SK-N-DZ (cell line): ENCODE measurements at places on chromosomes 2 and 18.

- no peak for DNase-seq
These were observed 11.3 kb downstream of the OSR1 start for GRCh38 chr2:19346983-19347618.

GRCh38 chr18:52395146-52395852 is 55.3 kb downstream of the DCC start:
- no peak for DNase-seq

DNA sequence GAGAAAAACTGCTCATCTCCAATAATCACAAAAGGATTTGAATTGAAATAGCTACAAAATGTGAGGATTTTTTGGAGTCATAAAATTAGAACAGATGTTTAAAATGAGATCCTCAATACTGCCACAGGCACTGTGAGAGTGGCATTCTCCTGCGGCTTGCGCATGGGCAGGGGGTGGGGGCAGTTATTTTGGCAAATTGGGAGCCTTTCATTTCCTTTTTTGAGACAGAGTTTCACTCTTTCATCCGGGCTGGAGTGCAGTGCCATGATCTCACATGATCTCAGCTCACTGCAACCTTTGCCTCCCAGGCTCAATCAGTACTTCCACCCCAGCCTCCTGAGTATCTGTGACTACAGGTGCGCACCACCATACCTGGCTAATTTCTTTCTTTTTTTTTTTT is 42.4 kb downstream of the POMC start:
- DNase-seq = no peak

DNA sequence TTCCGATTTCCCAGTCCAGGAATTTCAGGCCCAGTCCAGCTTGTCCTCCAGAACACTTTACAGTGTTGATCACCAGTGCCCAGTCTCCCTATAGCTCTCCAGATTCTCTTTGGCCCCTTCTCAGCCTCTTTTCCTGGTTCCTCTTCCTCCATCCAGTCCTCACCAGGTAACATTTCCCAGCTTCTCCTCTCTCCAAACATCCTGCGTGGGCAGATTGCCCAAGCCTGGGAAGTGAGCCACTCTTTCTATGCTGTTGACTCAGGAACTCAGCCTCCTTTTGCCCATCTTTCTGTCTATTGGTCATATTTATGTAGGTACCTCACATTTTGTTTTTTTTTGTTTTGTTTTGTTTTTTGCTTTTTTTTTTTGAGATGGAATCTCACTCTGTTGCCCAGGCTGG is 109.4 kb downstream of the LYPD1 start:
- no peak for DNase-seq

- DNase-seq = no peak
These were observed 107.7 kb downstream of the CD226 start for GRCh38 chr18:69840001-69840400.

- DNase-seq = peak; percentile 52
These were observed 230.5 kb downstream of the PIK3C3 start for GRCh38 chr18:42185486-42185885.

DNA sequence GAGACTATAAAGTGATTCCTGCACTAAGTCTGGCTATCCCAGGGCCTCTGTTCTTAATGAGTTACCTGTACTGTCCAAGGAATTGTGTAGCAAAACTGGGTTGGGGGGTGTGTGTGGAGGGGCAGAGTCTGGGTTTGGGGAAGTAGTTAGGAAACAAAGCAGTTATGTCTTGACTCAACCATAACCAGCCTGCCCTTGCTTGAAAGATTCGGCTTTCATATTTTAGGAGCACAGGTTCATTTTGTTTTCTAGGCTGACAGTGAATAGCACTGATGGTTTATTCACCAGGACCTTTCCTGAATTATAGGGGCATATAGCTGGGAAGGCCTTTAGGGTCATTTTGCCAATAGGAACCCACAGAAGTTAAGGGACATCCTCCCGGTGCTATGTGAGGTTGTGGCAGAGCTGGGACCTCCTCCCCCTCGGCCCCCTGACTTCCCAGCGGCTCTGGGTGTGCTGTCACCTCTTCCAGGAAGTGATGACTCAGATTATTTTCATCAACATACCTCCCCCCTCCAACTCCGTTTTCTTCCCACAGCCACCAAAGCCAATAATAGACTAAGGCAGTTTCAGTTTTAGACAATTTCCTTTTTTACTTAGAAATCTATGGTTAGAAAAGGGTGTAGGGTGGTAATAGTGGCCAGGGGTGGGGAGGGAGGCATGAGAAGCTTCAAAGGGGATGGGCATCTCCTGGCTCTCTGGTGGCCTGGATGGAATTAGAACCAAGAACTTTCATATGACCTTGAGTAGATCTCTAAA is 44.8 kb downstream of the SETBP1 start:
- DNase-seq = no peak

- no peak for DNase-seq
These were observed 34.2 kb downstream of the CERS6 start for GRCh38 chr2:168490015-168490874.

DNA sequence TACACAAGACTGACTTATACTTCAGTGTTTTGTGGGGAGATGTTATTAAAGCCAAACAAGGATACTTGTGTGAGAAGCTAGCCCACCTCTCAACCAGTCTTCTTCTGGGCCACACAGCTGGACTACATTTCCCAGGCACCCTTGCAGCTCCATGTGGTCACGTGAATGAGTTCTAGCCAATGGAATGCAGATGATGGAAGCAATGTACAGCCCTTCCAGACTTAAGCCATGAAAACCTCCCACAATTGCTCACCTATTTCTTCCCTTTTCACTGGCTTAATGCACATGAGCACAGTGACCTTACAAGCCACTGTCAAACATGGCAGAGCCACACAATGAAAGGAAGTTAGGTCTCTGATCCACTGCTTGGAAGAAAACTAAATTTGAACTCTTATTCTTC is 20.4 kb upstream of the FEZ2 start:
- peak; percentile 70 for DNase-seq

- DNase-seq = no peak
These were observed 52.5 kb downstream of the FAM117B start for GRCh38 chr2:202687276-202687675.

GRCh38 chr2:205424326-205424725 is 258.0 kb upstream of the NRP2 start:
- no peak for DNase-seq

GRCh38 chr2:218733171-218734021 is 22.8 kb downstream of the TTLL4 start:
- DNase-seq = no peak

- DNase-seq = no peak
These were observed 22.8 kb downstream of the CRACDL start for GRCh38 chr2:98912957-98913915.

DNA sequence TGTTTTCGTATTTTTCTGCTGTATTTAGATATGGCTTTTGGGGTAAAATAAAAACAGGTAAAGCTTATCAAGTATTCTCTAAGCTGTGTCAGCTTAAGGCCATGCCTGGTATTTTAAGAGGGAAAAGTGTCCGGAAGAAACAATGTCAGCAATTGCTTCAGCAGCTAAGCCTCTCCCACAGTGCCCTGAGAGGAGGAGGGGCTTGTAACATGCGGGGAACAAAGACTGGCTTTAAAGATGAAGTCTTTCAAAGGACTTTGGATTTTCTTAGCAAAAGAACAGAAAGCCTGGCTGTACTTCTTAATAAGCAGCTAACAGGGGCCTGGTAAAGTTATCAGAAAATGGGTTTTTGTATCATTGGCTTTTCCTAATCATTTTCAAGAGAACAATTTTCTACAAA is 102.8 kb downstream of the PXDN start:
- DNase-seq = no peak

DNA sequence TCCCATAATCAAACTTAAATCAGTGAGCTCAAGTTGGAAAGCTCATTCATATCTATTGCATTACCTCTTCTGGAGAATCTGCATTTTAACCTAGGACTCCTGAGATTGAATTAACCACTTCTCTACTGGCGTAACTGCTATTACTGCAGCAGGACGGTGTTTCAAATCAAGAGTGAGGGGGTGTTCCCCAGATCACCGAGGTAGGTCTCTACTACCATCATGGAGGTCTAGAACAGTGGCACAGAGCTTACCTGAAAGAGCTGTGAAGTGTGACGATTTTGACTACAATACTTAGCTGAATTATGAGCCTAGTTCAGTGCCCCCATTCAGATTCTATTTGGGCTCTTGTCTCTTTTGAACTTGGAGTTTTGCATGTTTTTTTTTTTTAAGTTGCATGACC is 119.5 kb downstream of the POLE4 start:
- no peak for DNase-seq

- no peak for DNase-seq
These were observed 82.4 kb upstream of the PDE1A start for GRCh38 chr2:182509216-182509615.

DNA sequence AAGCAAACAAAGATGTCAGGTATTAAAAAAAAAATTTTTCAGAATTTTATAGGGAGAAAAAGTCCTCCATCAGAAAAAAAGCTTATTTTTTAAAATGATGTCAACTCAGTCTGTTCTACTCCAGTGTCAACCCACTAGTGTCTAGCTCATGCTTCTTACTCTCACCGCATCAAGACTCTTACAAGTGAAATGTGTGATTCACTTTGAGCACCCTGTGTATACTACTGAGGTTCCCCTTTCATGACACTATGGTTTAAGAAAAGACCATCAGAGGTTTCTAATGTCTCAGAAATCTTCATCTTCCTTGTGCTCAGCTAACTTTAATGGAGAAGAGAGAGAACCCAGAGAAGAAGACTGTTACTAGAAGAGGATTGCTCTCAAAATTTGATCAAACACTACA is 43.4 kb downstream of the FEZ2 start:
- no peak for DNase-seq

DNA sequence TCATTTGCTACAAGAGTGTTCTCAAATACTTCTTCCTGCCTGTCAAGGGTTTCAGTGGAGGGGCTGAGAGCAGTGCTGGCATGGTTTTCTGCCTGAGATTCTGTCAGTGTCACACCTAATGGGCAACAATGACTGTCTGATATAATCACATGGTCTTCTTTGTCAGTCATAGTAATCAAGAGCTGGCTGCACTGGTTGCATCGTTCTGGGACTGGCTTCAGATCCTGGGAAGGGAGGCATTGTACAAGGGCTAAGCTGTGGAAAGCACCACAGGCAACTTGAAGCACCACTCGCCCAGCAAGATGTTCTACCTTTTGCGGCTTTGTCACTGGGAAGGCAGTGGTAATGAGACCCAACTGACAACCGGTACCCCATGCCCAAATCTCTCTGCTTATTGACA is 19.6 kb downstream of the ALS2 start:
- DNase-seq = no peak

DNA sequence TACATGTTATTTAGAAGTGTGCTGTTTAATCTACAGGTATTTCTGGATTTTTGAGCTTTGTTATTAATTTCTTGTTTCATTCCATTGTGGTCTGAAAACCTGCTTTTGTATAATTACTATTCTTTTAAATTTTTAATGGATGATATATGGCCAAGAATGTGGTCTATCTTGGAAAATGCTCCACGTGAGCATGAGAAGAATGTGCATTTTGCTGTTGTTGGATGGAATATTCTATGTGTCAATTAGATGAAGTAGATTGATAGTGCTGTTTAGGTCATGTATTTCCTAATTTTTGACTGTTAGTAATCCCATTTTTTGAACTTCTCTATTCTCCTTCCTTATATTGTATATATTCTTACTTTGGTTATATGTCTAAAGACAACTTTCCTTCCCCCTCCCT is 19.9 kb upstream of the TTN start:
- no peak for DNase-seq

- DNase-seq = no peak
These were observed 61.2 kb upstream of the RBM44 start for GRCh38 chr2:237737196-237737865.

DNA sequence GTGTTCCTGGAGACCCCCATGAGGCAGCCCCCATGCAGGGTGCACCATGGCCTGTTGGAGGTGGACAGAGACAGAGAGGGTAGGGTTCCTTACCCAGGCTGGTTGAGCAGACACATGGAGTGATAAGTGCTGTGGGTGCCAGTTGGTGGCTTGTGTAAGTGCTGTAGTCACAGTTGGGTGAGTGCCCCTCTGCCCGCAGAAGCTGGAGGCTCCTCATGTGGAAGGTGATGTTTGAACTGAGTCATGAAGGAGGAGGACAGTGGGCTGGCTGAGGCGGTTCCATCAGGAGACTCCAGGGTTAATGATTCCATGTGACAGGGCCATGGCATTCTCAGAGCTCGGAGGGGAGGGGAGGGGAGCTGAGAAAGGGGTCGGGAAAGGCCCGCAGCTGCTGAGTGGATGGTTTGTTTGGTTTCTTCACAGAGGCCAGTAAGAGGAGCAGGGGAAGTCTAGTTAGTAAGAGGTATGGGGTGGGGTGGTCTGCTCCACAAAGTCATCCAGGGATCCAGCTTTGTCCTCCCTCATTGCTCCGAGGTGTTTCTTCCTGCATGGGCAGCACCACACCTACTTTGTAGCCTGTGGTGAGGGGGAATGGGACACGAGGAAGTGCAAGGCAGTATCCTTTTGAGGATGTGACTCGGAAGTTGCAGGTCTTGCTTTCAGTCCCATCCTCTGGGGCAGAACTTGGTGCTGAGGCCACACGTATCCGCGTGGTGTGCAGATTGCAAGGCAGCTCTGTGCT is 13.6 kb downstream of the IMPA2 start:
- DNase-seq = no peak

GRCh38 chr2:36584148-36584794 is 13.7 kb downstream of the FEZ2 start:
- no peak for DNase-seq

- DNase-seq = peak; percentile 12
These were observed 56.6 kb downstream of the EPG5 start for GRCh38 chr18:45910405-45911023.

DNA sequence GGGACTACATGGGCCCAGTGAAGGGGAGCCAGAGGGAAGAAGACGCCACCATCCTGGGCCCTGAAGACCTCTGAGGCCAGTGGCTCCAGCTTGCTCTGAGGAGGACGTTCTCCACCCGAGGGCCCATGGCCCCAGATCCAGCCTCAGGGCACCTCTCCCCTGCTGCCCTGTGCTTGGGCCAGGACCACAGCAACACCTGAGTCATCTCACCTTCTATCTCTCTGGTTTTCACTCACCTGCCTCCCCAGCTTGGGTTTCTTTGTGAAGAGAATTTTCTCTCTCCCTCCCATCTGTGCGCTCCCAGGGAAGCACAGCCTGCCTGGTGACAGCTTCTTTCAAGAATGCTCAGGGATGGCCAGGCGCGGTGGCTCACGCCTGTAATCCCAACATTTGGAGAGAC is 19.8 kb downstream of the ZFP36L2 start:
- no peak for DNase-seq

DNA sequence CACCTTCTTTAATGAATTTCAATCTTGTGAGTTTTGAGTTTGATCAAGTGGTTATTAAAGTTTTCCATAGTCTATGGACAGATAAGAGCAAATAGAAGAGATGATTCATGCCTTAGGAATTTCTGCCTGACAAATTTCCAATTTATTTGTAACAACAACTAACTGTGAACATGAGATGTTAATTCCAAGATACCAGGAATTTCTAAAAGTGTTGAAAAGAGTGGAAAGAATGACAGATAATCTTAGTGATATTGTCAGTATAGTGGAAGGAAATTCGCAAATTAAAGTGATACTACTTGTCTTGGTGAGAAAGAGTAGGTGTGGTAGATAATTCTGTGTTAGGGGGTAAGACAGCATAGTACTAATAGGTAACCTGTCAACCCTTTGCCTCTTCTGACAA is 82.4 kb downstream of the AGPS start:
- no peak for DNase-seq
